ENCODE measurements at places on chromosomes 1 and 21.

- DNase-seq = no peak
Observed at GRCh38 chr1:58829866-58830265, 46.0 kb upstream of the JUN start.

- no peak for DNase-seq
Observed at GRCh38 chr1:97366984-97367383, 553.9 kb downstream of the DPYD start.

DNA sequence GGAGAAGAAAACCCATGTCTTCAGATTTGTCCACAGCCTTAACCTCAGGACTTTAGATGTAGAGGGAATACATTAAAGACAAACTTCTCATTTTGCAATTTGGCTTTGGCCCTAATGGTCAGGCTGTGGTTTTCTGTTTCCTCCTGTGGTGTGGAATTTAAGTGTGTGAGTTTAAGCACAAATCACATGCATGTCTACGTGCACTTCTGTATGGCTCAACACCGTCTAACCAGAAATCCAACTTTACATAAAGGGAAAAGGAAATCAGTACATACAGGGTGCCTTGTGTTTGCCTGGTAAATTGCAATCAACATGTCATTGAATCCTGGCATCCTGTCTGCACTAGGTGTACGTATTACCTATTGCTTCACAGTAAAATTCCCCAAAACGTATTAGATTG is 1.2 kb upstream of the ZNF124 start:
- DNase-seq = no peak

DNA sequence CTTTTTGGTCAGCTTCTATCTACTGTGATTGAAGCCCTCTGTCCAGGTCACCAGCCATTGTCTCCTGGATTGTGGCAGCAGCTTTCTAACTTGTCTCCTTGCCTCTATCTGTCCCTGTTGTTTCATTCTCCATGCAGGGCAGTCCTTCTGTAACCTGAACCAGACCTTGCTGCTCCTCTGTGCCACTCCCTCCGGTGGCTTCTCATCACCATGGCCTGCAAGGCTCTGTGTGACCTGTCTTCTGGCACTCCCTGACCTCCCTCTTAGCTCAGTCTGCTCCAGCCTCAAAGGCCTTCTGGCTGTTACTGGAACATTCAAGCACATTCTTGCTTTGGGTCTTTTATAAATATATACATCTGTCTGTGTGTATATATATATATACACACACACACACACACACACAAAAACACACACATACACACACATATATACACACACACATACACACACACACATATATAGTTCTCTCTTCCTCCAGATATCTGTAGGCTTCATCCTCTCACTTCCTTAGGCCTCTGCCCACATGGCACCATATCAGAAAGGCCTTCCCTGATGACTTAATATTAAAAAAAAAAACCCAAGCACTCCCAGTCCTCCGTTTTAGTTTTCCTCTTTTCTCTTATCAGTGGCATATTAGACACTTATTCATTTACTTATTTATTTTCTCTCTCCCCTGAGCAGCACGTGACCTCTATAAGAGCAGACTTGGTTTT is 21.2 kb upstream of the JUN start:
- no peak for DNase-seq
